ENCODE measurements at places on chromosomes 12 and 14.

GRCh38 chr12:122870867-122871664 is 24.9 kb downstream of the VPS37B start:
- no peak for DNase-seq

DNA sequence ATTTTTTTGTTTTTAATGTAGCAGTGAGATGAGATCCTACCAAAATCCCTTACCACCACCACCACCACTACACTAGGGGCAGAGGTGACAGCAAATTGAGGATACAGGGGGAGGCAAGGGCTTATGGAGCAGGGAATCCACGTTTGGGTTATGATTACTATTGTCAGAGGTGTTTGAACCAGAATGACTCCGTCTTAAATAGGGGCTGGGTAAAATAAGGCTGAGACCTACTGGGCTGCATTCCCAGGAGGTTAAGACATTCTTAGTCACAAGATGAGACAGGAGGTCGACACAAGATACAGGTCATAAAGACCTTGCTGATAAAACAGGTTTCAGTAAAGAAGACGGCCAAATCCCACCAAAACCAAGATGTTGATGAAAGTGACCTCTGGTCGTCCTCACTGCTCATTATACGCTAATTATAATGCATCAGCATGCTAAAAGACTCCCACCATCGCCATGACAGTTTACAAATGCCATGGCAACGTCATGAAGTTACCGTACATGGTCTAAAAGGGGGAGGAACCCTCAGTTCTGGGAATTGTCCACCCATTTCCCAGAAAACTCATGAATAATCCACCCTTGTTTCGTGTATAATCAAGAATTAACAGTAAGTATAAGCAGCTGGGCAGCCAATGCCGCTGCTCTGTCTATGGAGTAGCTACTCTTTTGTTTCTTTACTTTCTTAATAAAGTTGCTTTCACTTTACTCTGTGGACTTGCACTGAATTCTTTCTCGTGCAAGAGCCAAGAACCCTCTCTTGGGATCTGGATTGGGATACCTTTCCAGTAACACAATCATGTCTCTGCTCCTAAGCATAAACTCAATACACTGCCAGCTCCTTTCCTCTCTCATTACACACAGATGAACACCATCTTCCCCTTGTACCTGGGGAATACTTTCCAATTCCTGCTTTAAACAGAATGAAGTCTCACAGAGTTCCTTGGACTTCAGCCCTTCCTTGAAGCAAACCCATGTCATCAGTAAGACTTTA is 16.7 kb upstream of the CRY1 start:
- DNase-seq: no peak

GRCh38 chr12:49529414-49529813 is 9.4 kb upstream of the KCNH3 start:
- no peak for DNase-seq

DNA sequence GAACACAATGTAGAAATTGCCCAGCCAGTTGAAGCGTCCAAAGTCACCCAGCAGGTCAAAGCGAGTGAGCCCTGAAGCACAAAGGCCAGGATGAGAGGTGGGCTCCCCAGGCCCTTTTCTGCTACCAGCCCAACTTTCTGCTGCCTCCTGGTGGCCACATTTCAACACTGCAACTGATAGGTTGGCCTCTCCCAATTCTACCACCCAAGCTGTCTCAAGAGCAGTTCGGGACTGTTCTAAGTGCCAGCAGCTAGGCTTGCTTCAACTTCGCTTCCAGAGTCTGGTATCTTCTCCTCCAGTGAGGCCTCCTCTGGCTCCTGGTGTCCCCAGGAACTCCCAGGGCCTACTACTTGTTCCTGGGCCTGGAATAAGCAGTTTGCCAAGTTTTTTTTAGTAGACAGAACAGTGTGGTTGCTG is 3.4 kb upstream of the DHH start:
- no peak for DNase-seq

GRCh38 chr14:51609955-51610283 is 41.8 kb upstream of the FRMD6 start:
- DNase-seq: no peak

DNA sequence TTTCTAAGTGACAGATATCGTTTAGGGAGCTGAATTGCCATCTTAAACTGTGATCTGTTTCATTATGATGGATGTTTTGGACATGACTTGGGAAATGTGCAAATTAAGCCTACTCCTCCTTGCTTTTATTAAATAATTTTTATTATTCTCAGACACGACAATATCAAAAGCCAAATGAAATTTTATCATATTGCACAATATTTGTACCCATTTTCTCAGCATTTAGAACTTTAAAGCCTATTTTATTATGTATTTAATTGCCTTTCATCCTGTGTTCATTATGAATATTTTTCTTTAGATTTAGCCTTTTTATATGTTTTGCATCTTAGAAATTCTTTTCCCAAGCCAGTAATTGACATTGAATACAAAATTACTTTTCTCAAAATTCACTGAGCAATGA is 102.9 kb downstream of the PPHLN1 start:
- DNase-seq: no peak

DNA sequence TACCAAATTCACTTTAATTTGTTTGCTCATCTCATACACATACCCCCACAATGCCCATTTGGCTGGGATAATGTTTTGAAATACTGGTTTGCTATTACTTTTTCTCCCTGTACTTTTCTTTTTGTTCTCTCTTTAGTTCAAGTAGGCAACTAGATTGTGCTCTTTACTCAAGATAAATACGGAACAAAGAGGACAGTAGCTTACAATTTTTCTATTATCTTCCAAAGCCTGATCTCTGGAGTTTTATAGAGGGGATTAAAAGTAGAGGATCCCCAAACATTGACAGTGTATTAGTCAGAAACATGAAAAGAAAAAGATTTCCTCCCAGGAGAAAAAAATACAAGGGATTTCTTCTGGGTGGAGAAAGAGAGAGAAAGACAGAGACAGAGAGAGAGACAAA is 102.1 kb upstream of the FSCB start:
- no peak for DNase-seq

GRCh38 chr12:132494294-132495164 is 4.6 kb downstream of the FBRSL1 start:
- no peak for DNase-seq

DNA sequence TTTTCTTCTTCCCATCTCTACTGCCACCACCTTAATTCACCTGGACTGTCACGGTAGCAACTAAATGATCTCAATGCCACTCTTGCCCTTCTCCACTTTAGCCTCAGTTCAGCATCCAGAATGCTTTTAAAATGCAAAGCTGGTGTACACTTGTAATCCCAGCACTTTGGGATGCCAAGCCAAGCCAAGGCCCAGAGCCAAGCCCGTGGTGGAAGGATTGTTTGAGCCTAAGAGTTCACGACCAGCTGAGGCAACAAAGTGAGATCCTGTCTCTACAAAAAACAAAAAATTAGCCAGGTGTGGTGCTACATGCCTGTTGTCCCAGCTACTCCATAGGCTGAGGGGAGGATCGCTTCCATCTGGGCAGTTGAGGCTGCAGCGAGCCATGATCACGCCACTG is 5.9 kb downstream of the CIPC start:
- no peak for DNase-seq

Data from RWPE2 (cell line).